Stimulated activated CD4-positive, alpha-beta T cell treated with anti-CD3 and anti-CD28 coated beads, Interleukin-15, amount 100 ng/mL, for 48 hours (primary cell): ENCODE measurements at places on chromosomes 1 and 21.

DNA sequence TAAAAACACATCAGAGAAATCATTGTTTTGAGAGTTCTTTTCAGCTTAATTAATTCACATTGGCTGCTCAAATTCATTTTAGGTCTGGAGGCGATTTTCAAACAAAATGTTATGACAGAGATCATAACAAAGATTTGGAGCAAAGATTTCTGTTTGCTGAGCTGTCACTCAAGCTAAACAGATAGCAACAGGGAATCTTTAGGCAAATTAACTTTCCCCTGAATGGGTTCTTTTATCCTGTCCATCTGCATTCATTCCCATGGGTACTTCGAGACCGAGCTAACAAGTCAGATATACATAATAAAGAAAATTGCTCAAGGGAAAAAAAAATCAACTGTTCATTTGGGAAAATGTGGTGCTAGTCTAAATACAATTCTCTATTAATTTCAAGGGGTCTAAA lies 30.2 kb upstream of the CA6 start:
- no peak for DNase-seq

- DNase-seq = no peak
Observed at GRCh38 chr1:118902711-118903191, 85.4 kb downstream of the TBX15 start.

GRCh38 chr1:153938996-153939395 lies 7.5 kb downstream of the DENND4B start:
- no peak for DNase-seq

- DNase-seq = no peak
Observed at GRCh38 chr1:231139659-231140654, 21.9 kb upstream of the TRIM67 start.

DNA sequence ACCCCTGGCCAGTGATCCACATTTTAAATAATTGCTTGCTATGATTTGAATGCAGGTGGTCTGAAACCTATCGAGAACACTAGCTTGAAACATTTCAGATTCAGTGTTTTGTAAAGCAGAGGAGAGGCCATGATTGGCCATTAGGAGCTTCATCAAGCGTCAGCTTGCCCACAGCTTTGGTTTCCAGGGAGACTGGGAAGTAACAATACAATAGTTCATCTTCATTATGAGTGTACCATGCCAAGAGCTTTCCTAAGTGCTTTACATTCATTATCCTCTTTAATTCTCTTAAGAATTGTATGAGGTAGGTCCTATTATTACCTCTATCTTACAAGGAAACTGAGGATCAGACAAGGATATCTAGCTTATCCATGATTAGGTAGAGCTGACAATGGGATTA lies 27.7 kb upstream of the ATP5PO start:
- DNase-seq = no peak

- DNase-seq = no peak
Observed at GRCh38 chr1:78054559-78054958, 8.8 kb downstream of the GIPC2 start.
